ENCODE measurements at places on chromosomes 3 and 15. TPM values are rescaled to one million over a fixed set of nuclear protein-coding genes. Genes with fewer than 3 reads are reported as not detected.

Gene PTX3
- total RNA-seq: 1.4 TPM

Gene BUB1B
- total RNA-seq: 144 TPM

Gene JAGN1
- 26.8 TPM for total RNA-seq

Gene GOLGA8Q
- total RNA-seq: not detected

Gene LRRIQ4
- not detected for total RNA-seq

Gene SERPINI2
- total RNA-seq: 0.25 TPM

Gene SOX14
- total RNA-seq: 0.21 TPM

Gene GRAMD1C
- 1.3 TPM for total RNA-seq

- no peak overlapping the region for H3K27ac ChIP-seq
- no peak for DNase-seq
- no peak overlapping the region for H3K4me3 ChIP-seq
- H3K27me3 ChIP-seq: no peaks in the 10 kb centered on the region
- H3K4me1 ChIP-seq: no peaks in the 10 kb centered on the region
Observed at GRCh38 chr3:148360051-148360450, 337.7 kb upstream of the AGTR1 start.

GRCh38 chr3:77479021-77479420, 439.1 kb downstream of the ROBO2 start:
- H3K36me3 ChIP-seq: no peaks in the 10 kb centered on the region
- no peak for DNase-seq
- no peak overlapping the region for H3K27ac ChIP-seq
- no peak overlapping the region for H3K4me3 ChIP-seq
- H3K4me1 ChIP-seq: peaks cover 10% of the 10 kb centered on the region

- no peak overlapping the region for H3K27ac ChIP-seq
- no peaks in the 10 kb centered on the region for H3K36me3 ChIP-seq
- no peaks in the 10 kb centered on the region for H3K4me1 ChIP-seq
- DNase-seq: no peak
Observed at GRCh38 chr3:191350396-191351090, 20.2 kb upstream of the UTS2B start.

GRCh38 chr15:39919748-39920509, at the start of gene GPR176:
Gene GPR176 (minus strand): TSS chr15:39920266. CDS start chr15:39920026, 240 bp downstream.
- H3K4me3 ChIP-seq: peak within 1 kb of the TSS; percentile 91
- H3K4me1 ChIP-seq: peaks cover 9% of the 10 kb centered on the region
- H3K36me3 ChIP-seq: no peaks in the 10 kb centered on the region
- DNase-seq: no peak
- peak within 1 kb of the TSS; percentile 69 for H3K27ac ChIP-seq

DNA sequence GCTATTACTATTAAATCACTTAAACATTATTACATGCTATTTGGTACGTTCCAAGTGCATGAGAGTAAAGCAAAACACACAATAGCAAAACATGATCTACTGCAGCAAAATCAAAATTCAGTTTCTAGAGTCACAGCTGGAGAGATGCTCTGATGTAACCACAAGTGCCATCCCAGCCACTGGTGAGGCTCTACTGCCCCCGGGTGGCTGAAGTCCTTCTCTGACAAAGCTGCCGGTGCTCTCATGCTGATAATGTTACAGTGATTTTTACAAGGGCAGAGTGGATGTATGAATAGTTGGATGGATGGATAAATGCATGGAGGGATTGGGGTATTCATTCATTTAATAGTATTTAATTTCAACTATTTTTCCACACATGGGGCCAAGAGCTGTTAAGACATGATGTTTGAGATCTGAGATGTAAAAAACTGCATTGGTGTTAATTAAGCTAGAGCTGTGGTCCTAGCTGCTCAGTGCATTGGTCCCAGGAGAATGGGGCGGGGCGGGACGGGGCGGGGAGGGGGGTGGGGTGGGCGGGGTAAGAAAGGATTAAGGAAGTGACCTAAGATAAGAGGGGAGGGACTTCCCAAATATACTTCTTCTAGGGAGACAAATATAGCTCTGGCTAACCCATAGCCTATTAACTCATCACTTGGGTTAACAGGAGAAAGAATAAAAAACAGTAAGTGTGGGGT, 5.3 kb upstream of the SPESP1 start:
- H3K36me3 ChIP-seq: no peaks in the 10 kb centered on the region
- no peaks in the 10 kb centered on the region for H3K27me3 ChIP-seq
- DNase-seq: peak; percentile 58
- no peaks in the 10 kb centered on the region for H3K4me1 ChIP-seq
- H3K27ac ChIP-seq: no peak overlapping the region
- no peak overlapping the region for H3K4me3 ChIP-seq

GRCh38 chr3:102593812-102594602, 159.2 kb downstream of the ZPLD1 start:
- H3K27me3 ChIP-seq: no peaks in the 10 kb centered on the region
- DNase-seq: no peak
- H3K27ac ChIP-seq: no peak overlapping the region
- H3K36me3 ChIP-seq: no peaks in the 10 kb centered on the region
- H3K4me3 ChIP-seq: no peak overlapping the region

DNA sequence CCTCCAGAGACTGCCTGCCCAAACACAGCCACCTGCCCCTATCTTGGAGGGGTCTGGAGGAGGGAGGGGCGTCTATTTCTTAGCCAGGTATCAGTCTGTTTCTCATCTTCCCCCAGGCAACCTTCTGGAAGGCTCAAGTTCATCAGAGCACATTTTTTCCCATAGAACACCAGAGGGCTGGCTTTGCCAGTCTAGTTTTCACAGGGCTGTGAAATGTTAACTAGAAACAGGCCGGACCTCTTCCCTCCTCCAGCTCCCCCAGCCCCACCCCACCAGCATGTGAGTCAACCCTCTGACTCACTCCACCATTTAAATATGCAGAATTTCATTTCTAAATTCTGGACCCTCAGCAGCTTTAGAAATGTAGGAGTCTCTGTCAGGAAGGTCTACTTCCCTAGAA, 66.9 kb downstream of the SLCO2A1 start:
- no peaks in the 10 kb centered on the region for H3K27me3 ChIP-seq
- no peaks in the 10 kb centered on the region for H3K36me3 ChIP-seq
- H3K27ac ChIP-seq: no peak overlapping the region
- no peaks in the 10 kb centered on the region for H3K4me1 ChIP-seq
- no peak for DNase-seq

- H3K36me3 ChIP-seq: no peaks in the 10 kb centered on the region
- peaks cover 1% of the 10 kb centered on the region for H3K27me3 ChIP-seq
- H3K4me3 ChIP-seq: no peak overlapping the region
- H3K4me1 ChIP-seq: no peaks in the 10 kb centered on the region
Observed at GRCh38 chr15:54119051-54119450, 140.8 kb downstream of the UNC13C start.

DNA sequence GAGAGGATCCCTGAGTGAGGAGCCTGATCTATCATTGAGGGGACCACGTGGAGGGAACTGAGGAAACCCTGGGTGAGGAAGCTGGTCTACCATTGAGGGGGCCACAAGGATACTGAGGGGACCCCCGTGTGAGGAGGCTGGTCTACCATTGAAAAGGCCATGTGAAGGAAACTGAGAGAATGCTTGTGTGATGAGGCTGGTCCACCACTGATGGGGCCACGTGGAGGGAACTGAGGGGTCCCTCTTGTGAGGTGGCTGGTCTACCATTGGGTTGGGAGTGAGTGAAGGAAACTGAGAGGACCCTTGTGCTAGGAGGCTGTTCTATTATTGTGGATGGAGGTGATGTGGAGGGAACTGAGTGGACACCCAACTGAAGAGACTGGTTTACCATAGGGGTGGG, 161.3 kb downstream of the FBLN2 start:
- DNase-seq: no peak
- H3K27me3 ChIP-seq: no peaks in the 10 kb centered on the region

DNA sequence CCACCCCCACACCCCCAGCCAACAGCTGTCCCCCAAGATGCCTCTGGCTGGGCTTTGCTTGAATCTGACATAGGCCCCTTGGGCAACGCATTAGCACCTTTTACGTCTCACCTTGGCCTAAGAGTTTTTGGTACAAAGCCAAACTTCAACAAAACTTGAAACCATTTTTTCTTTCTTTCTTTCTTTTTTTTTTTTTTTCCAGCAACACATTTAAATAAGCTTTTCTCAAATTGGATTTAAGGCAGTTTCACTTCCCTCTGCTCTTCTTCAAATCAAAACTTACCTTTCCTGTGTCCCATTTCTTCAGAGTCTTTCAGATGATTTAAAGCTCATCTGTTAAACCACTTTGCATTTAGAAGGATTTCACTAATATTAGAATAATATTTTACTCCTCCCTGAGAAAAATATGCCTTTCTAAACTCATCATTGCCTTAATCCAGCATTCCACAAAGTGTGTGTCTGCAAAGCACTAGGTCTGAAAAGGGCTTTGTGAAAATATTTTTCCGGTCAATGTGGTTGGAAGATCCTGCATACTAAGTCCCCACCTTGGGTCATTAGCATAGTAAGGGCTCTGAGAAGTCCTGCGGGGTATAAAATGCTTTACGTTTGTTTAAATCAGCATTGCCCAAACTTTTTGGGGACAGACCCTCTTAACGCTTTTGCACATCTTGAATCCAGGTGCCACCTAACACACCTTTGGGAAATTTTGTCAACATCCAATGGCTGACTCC, 217.0 kb downstream of the TLE3 start:
- no peaks in the 10 kb centered on the region for H3K36me3 ChIP-seq
- no peak overlapping the region for H3K27ac ChIP-seq
- no peaks in the 10 kb centered on the region for H3K27me3 ChIP-seq
- no peak for DNase-seq

DNA sequence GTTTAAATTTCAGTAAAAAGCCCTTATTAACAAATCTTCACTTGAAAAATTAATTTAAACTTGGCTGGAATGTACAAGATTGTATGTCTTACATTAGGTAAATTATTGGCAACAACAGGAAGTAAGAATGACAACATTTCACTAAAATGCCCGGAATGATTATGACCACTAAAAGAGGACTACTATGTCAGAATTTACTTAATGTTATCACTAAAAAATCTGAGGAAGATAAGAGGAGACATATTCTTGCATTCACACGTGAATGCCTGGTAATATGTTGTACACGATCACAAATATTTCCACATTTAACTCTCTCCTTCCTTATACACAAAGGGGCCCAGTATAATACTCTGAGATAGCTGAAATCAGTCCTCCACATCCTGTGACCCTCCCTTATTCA, 29.7 kb downstream of the VGLL3 start:
- H3K27me3 ChIP-seq: no peaks in the 10 kb centered on the region
- DNase-seq: no peak
- no peak overlapping the region for H3K4me3 ChIP-seq
- H3K27ac ChIP-seq: no peak overlapping the region

GRCh38 chr3:119293871-119294695, at the start of gene ARHGAP31:
Gene ARHGAP31 (plus strand): TSS chr3:119294383. CDS start chr3:119294905, 522 bp downstream.
- peak within 1 kb of the TSS; percentile 80 for H3K4me3 ChIP-seq
- H3K36me3 ChIP-seq: no peaks in the 10 kb centered on the region
- DNase-seq: no peak
- H3K4me1 ChIP-seq: peaks cover 14% of the 10 kb centered on the region
- no peak within 1 kb of the TSS for H3K27ac ChIP-seq

DNA sequence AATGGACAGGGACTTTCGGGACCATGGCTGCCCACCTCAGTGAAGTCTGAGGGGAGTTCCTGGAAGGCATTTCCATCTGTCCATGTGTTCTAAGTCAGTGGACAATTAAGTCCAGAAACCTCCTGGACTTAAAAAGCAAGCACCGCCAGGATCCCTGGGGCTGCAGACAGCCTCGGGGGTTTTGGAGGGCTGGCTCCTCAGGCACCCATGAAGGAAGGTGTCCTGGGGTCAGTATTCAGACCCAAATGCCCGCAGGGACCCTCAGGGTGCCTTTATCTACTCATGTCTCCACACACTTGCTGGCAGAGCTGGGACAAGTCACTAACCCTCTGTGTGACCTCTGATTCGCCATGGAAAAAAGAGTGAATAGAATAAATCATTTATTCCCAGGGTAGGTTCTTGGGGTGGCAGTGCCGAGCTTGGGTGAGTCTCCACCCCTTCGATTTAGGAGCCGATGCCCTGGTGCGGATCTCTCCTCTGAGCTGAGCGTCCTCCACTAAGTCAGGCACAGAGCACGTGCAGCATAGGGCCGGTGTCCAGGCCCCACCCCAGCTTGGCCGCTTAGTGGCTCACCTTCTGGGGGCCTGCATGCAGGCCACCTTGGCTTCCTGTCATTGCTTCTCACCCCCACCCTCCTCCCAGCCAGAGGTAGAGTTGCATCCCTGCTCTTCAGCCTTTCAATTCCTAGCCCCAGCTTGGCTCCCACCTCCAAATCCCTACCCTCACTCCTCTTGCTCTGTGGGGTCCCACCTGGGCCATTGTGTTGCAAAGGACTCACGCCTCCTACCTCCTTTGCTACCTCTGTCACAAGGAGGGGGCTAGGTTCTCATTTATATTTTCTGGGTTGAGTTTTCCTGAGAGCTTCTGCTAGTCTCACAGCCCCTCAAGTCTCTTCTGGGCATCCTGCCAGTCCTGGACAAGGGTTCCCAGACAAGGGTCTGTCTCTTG, 19.9 kb downstream of the SLC6A6 start:
- no peaks in the 10 kb centered on the region for H3K36me3 ChIP-seq
- no peak for DNase-seq
- H3K4me1 ChIP-seq: peaks cover 57% of the 10 kb centered on the region
- H3K27ac ChIP-seq: no peak overlapping the region
- H3K4me3 ChIP-seq: no peak overlapping the region

DNA sequence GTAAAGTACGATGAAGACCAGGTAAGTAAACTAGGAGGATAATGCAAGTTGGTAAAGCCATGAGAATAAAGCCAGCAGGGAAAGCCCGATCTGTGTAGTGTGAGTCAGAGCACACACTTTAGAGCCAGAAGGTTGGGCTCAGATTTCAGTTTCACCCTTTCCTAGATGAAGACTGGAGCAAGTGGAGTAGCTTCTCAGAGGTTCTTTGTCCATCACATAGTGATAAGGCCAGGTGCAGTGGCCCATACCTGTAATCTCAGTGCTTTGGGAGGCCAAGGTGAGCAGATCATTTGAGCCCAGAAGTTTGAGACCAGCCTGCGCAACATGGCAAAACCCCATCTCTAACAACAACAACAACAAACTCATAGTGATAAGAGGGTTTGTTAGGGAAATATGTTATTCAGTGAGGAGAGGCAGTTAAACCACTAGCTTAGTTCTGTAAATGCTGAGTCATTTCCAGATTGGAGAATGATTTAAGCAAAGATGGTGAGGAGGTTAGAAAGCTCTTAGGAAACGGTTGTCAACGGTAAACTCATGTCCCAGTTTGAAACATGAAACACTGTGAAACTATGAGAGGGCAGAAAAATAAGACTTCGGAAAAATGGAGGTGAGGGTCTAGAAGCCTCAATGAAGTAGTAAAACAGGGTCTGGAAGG, 39.0 kb downstream of the IL12A start:
- H3K27ac ChIP-seq: no peak overlapping the region
- H3K27me3 ChIP-seq: no peaks in the 10 kb centered on the region
- DNase-seq: no peak
- no peak overlapping the region for H3K4me3 ChIP-seq

DNA sequence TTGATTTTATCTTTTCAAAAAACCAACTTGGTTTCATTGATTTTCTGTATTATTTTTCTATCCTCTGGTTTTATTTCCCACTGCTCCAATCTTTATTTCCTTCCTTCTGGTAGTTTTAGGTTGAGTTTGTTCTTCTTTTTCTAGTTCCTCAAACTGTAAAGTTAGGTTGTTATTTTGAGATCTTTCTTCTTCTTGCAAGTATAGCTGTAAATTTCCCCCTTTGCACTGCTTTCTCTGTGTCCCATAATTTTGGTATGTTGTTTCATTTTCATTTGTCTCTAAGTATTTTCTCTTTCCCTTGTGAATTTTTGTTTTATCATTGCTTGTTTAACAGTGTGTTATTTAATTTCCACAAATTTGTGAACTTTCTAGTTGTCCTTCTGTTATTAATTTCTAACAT, 120.0 kb downstream of the PLD1 start:
- no peaks in the 10 kb centered on the region for H3K27me3 ChIP-seq
- no peaks in the 10 kb centered on the region for H3K4me1 ChIP-seq
- H3K36me3 ChIP-seq: no peaks in the 10 kb centered on the region
- H3K27ac ChIP-seq: no peak overlapping the region
